ENCODE measurements at places on chromosomes 11 and 22. TPM values are rescaled to one million over a fixed set of nuclear protein-coding genes. Genes with fewer than 3 reads are reported as not detected.

DNA sequence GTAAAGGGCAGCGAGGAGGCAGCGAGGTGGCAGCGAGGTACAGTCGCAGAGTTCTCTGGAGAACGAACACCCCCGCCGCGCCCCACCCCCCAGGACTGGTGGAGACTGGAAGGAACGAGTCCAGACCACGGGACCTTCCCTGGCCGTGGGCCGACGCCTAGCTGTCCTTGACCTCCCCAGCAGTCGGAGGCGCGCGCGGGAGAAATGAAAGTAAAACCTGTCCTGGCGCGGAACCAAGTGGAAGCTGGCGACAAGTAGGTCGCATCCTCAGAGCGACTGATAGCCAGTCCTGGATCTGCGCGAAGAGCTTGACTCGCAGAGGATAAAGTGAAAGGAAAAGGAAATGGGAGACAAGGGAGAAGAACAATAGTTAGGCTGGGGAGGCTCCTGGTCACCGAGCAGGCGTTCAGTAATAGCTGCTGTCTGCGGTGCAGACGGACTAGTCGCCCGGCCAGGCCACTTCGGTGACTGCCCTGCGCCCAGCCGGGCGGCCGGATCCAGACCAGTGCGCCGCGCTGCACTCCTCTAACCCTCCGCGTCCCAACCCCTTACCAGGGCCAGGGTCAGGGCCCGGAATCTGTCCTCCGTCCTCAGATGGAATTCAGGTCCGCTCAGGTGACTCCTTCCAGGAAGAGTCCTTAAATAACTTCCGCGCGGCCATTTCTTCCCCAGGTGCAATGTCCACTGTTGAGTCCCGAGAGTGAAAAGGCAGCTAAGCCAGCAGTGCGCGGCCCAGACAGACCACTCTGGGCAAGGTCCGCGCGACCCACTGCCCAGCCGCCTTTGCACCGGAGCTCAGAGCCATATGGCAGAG lies 1.9 kb upstream of the ADM start:
- peak overlapping the region; percentile 65 for H3K4me3 ChIP-seq
- peaks cover 32% of the 10 kb centered on the region for H3K27me3 ChIP-seq
- no peak for DNase-seq
- H3K36me3 ChIP-seq, result no peaks in the 10 kb centered on the region

DNA sequence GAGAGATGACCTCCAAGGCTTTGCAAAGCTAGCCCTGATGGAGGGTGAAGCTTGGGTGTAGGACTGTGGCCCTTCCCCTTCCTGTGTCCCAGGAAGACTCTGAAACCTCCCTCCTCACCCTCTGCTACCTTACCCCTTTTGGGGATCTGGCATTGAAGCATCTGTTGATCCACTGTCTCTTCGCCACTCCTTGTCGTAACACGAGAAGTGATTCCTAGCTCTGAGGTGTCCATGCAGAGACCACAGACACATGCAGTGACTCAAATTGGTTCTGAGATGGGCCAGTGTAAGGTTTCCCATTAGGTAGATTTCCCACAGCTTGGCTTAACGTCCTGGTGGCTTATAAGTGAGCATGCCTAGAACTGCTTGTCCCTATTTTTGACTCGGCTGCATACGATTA lies 101.4 kb downstream of the ZBTB16 start:
- H3K4me3 ChIP-seq, result no peak overlapping the region
- DNase-seq, result no peak
- peaks cover 6% of the 10 kb centered on the region for H3K4me1 ChIP-seq
- H3K27me3 ChIP-seq, result no peaks in the 10 kb centered on the region
- H3K27ac ChIP-seq, result no peak overlapping the region

DNA sequence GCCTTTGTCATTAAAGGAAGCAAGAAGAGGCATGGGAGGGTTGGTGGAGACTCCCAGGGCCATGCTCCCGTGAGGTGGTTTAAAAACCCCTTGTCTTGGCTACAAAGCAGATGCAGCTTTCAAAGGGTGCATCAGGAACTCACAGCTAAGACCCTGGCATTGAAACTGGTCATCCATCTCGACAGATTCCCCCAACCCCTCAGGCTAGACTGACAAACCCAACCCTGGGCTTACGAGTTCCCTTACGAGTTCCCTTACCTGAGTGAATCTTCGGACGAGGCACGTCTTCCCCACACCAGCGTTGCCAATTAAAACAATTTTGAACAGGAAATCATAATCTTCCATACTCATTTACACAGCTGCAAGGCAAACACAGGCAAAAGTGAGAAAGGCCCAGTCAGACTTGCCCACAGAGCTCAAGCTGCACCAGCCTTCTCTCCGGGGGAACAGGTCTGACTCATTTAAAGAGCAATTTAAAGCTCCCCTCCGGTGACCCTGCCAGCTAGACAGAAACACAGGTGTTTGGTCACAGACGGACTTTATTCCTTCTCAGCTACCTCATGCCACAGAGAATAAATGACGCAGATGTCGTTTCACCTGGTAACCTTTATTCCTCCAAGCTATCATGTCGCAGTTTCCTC lies 74.6 kb downstream of the RAB30 start:
- peak overlapping the region; percentile 15 for H3K4me3 ChIP-seq
- DNase-seq, result peak; percentile 87

- H3K4me3 ChIP-seq, result no peak overlapping the region
- H3K4me1 ChIP-seq, result peaks cover 6% of the 10 kb centered on the region
- DNase-seq, result no peak
- H3K27ac ChIP-seq, result no peak overlapping the region
- no peaks in the 10 kb centered on the region for H3K27me3 ChIP-seq
- H3K36me3 ChIP-seq, result no peaks in the 10 kb centered on the region
Observed at GRCh38 chr11:66981976-66982578, 7.0 kb downstream of the C11orf86 start.

The C11orf91 gene
- total RNA-seq, result 0.35 TPM

- no peak overlapping the region for H3K27ac ChIP-seq
- H3K27me3 ChIP-seq, result no peaks in the 10 kb centered on the region
- H3K4me3 ChIP-seq, result no peak overlapping the region
- no peaks in the 10 kb centered on the region for H3K36me3 ChIP-seq
- H3K4me1 ChIP-seq, result no peaks in the 10 kb centered on the region
- no peak for DNase-seq
Observed at GRCh38 chr11:110415081-110415480, 14.7 kb upstream of the FDX1 start.
